ENCODE measurements at places on chromosomes 6 and 20.
A peak's percentile ranks its signal among the peaks of the same experiment; 100 is the strongest.

DNA sequence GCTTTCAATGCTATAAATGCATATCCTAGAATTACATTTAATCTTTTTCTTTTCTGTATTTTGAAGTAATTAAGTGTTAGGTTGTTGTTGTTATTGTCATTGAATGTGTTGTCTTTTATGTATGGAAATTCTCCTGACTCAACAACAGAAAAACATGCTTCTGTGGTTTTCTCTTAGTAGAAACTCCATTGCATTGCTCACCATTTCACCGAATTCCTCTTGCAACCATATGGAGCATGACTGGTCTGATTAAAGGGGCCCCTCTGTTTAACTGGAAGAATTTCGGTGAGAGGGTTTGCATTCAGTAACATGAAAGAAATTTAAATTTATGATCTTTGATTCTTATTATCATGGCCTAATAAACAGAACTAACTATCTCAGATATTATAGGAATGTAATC is 454.3 kb upstream of the JARID2 start:
- DNase-seq, result no peak

DNA sequence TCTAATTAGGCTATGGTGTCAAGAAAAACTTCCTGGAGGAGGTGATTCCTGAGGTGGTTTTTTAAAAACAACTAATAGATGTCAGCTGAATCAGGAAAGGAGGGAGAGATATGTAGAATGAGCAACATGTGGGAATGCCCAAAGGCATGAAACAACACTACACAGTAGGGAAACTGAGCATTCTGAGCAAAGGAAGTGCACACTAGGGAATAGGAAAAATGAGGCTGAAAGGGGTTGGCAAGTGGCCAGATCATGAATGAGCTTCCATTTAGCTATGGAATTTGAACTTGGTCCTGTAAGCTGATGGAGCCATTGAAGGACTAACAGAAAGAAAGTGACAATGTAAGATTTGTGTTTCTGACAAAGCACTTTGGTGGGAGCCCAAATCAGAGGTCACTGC is 16.9 kb upstream of the SLC35F1 start:
- no peak for DNase-seq

- no peak for DNase-seq
These were observed 54.7 kb upstream of the PDE7B start for GRCh38 chr6:135796643-135797305.

DNA sequence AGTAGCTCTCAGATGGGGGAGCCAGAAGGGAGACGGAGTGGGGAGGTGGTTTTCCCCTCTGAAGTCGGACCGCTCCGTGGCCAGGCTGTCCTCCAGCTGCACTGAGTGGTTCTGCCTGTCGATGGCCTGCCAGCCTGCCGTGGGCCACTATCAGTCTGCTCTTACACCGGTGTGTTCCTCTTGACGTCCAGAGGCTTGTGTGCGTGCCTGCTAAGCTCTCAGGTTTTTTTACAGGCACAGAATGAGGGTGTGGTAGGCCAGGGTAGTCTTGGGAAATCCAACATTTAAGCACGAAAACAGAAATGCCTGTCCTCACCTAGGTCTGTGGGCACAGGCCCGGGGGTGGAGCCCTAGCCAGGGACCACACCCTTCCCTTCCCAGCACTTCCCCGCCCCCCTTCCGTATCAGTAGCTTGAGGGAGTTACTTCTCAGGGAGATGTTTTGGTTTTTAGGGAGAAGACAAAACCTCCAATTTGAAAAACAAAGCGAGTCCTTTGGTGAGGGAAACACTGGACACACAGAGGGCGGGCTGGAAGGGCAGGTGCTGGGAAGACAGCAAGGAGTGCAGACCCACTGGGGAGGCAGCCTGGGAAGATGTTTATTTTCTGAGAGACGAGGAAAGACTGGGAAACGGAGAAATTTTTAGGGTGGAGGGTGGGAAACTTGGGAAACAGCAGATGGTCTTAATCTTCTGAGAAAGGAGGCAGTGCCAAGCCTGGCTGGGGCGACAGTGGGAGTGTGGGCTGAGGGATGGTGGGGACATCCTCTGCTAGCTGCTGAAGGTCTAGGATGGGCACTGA is 106.5 kb downstream of the LY86 start:
- DNase-seq, result no peak

- no peak for DNase-seq
These were observed 4.7 kb downstream of the NPEPL1 start for GRCh38 chr20:58697201-58697866.

GRCh38 chr6:98877250-98877649 is 42.9 kb downstream of the POU3F2 start:
- no peak for DNase-seq

- no peak for DNase-seq
These were observed 278.4 kb upstream of the STXBP5 start for GRCh38 chr6:146925846-146926245.

- no peak for DNase-seq
These were observed 4.7 kb downstream of the SLCO4A1 start for GRCh38 chr20:62646851-62647520.

- DNase-seq, result no peak
These were observed 30.9 kb downstream of the ANGPT4 start for GRCh38 chr20:884983-885952.

- no peak for DNase-seq
These were observed 408.4 kb upstream of the FLRT3 start for GRCh38 chr20:14745830-14746229.

DNA sequence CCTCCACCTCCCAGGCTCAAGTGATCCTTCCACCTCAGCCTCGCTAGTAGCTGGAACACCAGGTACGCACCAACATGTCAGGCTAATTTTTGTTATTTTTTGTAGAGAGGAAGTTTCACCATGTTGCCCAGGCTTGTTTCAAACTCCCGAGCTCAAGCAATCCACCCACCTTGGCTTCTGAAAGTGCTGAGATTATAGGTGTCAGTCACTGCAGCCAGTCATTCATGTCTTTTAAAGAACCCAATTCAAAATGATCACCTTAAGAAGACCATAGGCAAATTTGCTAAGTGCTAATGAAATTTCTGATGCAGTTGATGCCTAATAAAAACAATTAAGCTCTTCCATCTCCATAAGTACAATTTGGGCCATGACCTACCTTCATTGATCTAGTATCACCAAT is 2.6 kb upstream of the VNN2 start:
- no peak for DNase-seq

DNA sequence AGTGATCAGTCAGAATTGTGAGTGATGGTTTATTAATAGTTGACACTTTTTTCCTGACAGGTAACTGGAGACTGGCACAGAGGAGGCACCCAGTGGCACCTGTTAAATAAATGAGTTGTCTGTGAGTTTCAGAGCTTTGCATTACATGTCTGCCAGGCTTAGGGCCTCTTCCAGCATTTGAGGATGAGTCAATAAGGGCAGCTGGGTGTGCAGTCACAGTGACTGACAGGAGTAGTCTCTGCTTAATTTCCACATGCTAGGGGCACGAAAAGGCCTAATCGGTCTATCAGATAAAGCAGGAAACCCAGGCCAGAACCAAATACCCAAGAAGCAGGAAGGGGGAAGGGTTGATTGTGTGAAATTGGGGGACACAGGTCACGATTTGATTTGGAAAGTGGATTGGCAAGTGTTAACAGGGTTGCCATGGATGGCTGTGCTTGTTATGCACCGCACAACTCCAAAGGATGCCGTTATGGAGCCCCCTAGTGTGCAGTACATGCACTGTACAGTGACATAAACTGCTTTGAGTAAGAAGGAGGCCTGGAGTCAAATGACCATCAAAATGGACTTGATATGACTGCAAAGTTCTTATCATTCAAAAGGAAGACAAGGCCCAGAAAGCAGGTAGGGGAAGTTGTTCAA is 111.9 kb upstream of the GGTLC1 start:
- DNase-seq, result peak; percentile 59

- DNase-seq, result no peak
These were observed 379 bp downstream of the CABLES2 start for GRCh38 chr20:62406635-62407176.

GRCh38 chr6:105793130-105793529 is 293.0 kb upstream of the PRDM1 start:
- no peak for DNase-seq

DNA sequence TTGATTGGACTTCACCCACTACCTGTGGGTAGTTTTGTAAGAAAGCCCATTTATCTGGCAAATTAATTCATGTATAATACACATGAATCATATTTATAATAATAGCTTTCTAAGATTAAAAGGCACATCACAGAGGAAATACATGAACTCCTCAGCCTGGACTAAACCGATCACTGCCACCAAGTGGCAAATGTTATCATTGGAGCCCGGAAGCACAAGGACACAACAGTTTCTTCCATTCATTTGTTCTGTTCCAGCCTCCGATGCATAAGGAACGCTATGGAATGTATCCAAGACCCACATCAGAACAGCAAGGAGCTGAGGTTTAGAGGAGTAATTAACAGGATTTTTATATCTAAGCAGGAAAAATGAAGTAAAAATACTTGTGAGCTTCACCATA is 13.9 kb upstream of the IPCEF1 start:
- DNase-seq, result peak; percentile 29

DNA sequence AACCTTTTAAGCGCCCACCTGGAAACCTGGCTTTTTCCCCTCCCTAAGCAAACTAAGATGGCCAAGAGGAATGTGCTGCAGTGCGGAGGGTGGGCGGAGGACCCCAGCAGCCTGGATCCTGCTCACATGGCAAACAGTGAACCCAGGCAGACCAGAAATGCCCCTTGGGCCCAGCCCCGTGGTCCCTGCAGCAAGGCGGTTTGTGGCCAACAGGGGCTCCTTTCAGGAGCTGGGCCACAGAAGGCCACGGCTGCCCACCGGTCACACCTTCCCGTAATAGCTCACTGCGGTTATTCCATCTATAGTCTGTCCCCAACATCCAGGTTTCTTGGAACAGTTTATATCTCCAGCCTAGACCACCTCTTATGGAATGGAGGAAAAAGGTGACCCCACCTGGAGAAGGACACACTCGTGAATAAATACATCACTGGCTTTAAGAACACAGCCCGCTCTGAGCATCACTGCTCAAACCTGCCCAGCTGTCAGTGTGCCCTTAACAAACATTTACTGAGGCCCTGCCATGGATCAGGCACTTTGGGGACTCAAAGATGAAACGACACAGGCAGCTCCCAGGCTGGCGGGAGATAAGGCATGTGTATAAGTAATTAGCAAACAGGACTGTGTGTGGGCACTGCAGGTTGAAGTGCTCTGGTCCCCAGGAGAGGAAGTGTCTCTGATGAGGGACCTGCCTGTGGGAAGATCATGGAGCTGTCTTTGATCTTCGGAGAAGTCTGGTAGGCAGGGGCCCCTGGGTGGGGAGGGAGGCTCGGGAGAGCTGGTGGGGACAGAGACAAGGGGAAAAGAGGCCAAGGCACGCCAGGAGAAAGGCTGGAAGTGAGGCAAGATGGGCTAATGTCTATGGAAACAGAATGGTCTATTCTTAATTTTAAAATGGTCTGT is 3.2 kb upstream of the TUBB1 start:
- peak; percentile 11 for DNase-seq

DNA sequence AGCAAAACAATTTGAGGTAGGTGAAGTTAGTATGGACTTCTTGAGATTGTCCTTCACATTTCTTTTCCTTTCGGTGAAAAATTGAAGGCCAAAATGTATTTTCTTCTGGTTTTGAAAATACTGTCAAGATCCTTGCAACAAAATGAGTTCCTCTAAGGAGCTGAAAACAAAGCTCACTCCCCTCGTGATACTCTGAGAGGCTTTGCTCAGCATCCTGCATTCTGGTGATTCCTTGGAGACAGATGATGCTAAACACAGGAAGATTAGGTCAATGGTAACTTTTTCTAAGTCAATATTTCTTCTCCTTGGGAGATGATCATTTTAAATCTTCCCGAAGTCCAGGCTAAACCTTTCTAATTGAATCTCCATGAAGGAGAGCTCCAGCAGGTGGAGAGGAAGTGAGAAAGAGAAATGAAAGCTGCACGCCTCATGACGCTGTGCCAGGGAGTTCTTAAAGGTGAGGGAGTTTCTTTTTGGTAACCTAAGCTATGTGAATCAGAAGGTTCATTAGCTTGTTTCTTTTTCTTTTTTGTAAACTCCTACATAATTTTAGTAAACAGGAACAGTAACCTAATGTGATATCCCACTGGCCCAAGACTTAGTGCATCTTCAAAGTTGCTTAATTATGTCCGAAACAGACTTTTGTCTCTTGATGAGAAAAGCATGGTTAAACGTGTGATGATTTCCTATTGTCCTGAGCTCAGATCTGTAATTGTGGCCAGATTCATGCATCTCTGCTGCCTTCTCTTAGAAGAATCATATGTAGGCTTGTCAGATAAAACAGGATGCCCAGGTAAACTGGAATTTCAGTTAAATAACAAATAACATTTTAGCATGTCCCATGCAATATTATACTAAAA is 15.0 kb downstream of the ESR1 start:
- DNase-seq, result no peak

GRCh38 chr20:8875586-8875985 is 193.3 kb upstream of the PLCB4 start:
- DNase-seq, result no peak

- DNase-seq, result no peak
These were observed 365.7 kb downstream of the MAFB start for GRCh38 chr20:40323361-40323794.

GRCh38 chr6:313087-313486 is 20.8 kb downstream of the DUSP22 start:
- DNase-seq, result no peak

DNA sequence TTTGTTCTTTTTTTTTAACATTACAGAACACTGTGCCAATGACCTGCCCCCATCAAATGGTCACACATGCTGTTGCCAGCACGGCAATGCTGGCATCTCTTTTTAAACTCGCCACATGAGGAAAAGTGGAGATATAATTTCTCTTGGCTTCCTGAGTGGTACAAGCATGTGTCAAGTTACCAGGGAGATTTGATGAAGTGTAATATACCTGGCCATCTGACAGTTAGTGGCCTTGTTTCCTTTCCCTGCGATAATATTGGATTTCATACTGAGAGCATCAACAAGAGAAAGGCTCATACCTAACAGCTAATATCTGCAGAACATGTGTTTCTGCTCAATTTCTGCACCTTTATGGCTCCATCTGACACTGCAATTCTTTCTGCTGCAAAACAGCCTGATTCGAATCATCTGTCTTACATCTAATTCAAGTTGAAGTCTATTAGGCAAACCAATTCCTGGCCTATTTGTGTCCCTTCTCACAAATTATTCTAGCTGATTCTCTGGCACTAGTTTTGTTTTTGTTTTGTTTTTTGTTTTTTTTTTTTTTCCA is 519.5 kb downstream of the PREX1 start:
- DNase-seq, result no peak

- DNase-seq, result no peak
These were observed 55.5 kb downstream of the RIOK1 start for GRCh38 chr6:7445101-7445500.

DNA sequence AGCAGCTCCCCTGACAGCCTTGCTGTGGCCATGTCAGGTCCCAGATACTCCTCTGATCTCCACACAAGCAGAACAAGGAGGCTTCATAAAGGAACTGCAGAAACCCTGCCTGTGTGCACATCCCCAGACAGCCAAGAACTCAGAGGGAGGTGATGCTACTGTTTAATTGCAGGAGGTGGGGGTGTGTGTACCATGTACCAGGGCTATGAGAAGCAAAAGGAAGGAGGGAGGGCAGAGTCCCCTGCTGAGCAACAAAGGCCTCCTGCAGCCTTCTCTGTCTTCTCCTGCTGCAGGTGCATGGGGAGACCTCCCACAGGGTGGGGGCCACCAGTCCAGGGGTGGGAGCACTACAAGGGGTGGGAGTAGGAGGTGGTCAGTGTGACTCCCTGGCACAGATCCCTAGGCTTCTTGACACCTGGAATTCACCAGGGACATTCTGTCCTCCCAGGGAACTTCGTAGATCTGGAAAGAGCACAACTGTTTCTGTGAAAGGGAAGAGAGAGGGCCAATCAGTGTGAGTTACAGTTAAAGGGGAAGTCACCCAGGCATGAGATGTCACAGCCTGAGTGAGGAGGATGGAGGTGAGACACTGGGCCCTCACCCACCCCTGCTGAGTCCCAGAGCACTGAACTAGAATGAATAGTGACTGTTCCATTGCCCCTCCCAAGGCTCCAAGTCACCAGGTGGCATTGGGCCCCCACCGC is 2.8 kb downstream of the CST2 start:
- no peak for DNase-seq

Data from stimulated activated CD4-positive, alpha-beta T cell treated with anti-CD3 and anti-CD28 coated beads, Interleukin-2, amount 100 ng/mL, for 24 hours (primary cell).